ENCODE measurements at places on chromosomes 2 and 18. TPM values are rescaled to one million over a fixed set of nuclear protein-coding genes. Genes with fewer than 3 reads are reported as not detected.

The ALK gene
- not detected for total RNA-seq

DNA sequence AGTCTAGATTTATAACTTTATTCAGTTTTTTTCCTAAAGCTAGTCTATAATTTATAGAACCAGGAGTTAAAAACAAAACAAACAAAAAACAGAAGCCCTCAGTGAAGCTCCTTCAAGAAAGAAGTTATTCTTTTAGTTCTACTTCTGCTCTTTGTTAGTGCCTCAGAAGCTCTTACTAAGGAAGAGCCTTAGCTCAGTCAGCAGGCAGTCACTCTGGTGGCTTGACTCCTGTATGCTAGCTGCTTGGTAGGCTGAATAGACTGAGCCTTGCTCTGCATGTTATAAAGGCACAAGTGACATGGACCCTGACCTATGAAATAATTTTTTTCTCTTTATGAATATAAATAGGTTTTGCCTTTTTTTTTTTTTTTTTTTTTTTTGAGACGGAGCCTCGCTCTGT is 24.8 kb downstream of the NCOA1 start:
- DNase-seq, result no peak

The IL1RL1 gene
- total RNA-seq, result 46.5 TPM

DNA sequence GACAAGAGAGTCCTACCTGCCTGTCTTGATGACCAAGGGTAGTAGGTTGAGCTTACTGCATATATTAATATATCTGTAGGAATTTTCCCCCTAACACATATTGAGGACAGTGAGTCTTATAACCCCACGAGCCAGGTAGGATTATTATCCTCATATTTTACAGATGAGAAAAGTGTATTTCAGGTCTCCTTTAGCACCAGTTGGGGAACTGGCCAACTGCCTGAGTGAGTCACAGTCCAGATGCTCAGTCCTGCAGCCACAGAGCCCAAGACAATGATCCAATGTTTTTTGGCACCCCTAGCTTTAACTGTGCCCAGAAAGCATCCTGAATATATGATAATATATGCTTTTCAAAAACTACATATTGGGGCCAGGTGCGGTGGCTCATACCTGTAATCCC is 30.8 kb upstream of the GLS start:
- no peak for DNase-seq

The RELCH gene
- 30.0 TPM for total RNA-seq

DNA sequence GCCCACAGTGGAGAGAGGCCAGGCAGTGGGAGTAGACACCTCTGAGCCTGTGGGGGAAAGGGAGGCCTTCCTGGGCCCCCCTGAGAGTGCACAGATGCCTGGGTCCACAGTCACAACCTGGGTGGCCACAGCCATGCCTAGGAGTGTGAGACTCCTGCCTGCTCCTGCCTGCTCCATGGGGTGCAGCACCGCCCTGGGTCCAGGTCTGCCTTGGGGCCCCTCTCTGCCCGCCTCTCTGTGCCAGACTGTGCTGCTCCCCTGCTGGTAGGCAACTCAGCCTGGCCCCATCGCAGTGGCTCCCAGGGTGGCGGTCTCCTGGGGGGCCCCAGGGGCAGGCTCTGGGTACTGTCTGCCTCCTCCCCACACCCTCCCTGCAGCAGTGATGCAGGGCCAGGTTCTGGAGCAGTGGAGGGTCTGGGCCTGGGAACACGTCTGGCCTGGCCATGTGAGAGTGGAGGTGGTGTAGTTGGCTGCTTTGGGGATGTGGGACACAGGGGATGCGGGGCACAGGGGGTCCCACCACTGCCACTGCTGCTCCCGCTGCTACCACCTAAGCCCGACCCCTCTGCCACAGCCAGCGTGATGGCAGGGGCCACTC is 60.1 kb upstream of the DLX2 start:
- no peak for DNase-seq

The SCN3A gene
- total RNA-seq, result 2.1 TPM

- no peak for DNase-seq
Observed at GRCh38 chr2:175366815-175367214, 185.3 kb upstream of the ATP5MC3 start.
